ENCODE measurements at places on chromosomes 12 and 14.

- DNase-seq = no peak
These were observed 6.7 kb downstream of the KRT77 start for GRCh38 chr12:52696588-52696987.

GRCh38 chr12:108009442-108010070 is 119.5 kb upstream of the WSCD2 start:
- DNase-seq = no peak

- DNase-seq = no peak
These were observed 143.0 kb downstream of the ADGRD1 start for GRCh38 chr12:131096681-131097181.

DNA sequence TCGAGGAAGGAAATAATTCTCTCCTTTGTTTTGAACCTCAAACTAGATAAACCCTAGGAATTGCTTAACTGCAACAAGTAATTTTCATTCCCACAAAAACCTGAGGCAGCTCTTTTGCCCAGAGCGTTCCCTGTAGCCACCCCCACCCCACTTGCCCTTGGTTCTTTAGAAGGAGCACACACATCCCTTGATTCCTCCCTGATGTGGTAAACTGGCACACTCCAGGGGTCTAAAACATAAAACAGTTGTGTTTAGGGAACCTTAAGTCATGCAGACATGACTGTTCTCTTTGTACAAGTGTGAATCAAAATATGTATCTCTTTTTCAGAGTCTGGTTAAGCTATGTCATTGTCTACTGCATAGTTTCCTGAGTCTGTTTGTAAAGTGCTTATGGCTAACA is 14.0 kb downstream of the MAPK1IP1L start:
- DNase-seq = no peak

DNA sequence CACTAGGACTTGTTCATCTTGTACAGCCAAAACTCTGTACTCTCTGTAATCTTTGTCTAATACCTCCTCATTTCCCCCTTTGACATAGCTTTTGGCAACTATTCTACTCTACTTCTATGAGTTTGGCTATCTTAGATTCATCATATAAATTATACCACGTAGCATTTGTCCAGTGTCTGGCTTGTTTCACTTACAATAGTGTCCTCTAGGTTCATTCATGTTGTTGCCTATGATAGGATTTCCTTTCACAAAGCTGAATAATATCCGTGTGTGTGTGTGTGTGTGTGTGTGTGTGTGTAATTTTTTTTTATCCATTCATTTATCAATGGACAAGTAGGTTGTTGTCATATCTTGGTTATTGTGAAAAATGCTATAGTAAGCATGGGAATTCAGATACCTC is 209.5 kb downstream of the KCNC2 start:
- no peak for DNase-seq

DNA sequence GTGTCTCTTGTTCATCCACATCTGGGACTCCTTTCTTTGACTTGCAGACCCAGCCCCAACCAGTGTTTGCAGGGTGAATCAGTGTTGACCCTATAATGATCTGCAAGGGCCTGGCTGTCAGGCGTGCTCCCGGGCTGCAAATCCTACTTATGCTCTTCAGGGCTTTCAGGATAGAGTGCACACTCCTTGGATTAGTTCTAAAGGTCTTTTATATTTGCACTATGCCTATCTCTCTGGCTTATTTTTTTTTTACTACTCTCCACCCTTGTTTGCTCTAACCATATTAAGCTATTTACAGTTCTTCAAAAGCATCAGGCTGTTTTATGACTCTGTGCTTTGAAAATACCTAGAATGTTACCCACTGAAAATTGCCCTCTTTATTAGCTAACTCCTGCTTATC is 4.3 kb upstream of the PRICKLE1 start:
- DNase-seq = no peak

GRCh38 chr12:28202374-28203130 is 12.3 kb downstream of the CCDC91 start:
- no peak for DNase-seq

DNA sequence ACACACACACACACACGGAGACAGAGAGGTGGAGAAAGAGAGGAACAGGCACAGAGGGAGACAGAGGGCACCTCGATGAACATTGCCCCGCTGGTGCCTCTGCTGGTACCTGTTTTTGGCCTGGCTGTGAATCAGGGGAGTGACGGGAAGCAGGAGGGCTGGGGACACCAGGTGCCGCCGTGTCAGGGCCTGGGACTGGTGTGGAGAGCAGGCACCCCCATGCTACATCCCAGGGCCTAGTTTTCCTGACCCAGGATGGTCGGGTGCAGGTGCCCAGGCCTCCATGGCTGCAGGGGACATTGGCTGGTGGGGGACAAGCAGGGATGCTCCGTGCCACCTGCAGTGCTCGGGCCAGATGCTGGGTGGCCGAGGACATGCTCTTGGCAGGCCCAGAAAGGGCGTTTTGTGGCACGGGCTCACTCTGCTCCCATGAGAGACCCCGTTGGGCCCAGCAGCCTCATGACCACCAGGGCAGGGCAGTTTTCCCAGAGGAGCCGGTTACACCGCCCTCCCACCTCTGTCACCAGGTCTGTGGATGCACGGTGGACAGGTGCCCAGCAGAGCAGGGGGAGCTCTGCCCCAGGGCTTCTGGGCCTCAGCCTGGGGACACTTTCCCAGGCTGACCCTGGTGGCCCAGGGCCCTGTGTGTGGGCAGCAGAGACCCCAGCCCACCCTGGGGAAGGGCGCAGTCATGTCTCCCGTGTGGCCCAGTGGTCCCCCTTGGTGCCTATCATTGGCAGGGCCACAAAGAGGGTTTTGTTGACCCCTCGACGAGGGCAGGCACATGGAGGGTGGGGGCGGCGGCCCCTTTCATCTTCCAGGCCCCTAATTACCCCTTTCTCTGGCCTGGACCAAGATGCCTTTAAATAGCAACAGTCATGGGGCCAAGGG is 207.5 kb upstream of the RTL1 start:
- no peak for DNase-seq

GRCh38 chr12:70556179-70556869 is 80.9 kb downstream of the PTPRB start:
- no peak for DNase-seq

Measured in fibroblast of skin of right biceps (primary cell).